ENCODE measurements at places on chromosomes 12 and 14.
A peak's percentile ranks its signal among the peaks of the same experiment; 100 is the strongest.

DNA sequence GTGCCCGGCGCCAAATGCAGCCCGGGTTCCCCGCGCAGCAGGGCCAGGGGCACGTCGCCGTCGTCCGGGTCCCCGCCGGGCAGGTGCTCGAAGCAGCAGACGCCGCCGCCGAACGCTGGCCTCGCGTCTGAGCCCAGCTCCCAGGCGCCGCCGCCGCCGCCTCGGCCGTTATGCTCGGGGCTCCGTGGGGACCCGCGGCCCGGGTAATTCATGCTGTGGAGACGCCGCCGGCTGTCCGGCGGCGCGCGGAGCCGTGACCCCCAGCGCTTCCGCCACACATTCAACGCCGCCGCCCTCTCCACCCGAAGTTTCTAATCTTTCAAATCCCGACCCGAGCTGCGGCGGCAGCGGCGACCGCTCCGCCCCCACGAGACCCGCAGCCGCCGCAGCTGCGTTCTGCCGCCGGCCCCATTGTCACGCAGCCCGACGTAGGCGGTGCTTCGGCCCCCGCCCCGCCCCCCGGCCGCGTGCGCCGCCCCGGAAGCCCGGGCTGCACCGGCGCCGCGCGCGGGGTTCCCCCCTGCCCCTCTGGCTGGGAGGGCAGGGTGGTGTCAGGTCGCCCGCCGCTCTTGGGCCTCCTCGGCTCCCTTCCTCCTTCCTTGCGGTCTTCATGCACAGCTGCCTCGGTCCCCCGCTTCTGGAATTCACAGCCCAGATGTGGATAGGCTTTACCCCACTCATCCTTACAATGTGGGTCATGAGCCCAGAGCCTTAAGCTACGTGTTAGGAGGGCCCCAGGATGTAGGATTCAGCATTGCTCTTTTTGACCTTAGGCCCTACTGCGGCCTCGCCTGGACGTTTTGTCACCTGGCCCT lies at the start of gene DDHD1:
TSS of gene DDHD1 (minus strand) at position 437 of the 815 bp plus-strand sequence. CDS start at position 212, 225 bp downstream.
- DNase-seq: peak; percentile 70

- DNase-seq: no peak
Measured at GRCh38 chr12:40309001-40309400, 84.2 kb downstream of the LRRK2 start.

- peak; percentile 20 for DNase-seq
Measured at GRCh38 chr14:96275177-96276112, 19.4 kb downstream of the BDKRB1 start.

DNA sequence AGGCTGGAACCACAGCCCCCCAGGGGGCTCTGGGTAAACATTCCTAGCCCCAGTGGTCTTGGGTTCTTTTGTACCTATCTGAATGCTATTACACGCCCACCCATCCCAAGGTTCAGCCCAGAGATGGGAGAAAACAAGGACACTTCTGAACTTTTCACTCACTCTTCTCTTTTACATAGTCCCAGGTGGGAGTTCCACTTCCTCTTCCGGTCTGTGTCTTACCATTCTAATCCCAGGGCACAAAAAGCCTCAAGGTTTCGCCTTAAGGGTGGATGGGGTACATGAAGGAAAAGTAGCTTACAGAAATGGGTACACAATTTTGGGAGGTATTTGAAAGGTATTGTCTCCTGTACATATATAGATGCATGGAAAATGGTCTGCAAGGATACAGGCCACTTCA lies 79.0 kb downstream of the TMEM30B start:
- no peak for DNase-seq

DNA sequence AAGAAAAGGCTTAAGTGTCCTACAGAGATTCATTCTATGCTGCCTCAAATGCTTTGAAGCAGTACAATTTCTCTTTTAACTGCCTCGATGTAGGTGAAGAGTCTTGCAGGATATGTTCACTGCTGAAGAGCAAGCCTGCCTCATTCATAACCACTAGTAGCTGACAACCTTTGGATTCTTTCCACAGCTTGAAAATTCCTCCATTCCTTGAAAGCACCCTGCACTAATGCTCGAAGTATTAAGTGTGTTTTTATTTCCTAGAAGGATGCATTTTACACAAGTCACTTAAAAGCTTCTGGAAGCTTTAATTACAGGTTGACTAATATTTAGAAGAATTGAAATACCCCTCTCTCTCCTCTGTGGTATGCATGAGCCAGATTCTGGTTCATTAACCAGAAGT lies 429.4 kb downstream of the DIO2 start:
- DNase-seq: no peak

GRCh38 chr12:4036671-4037271 lies 163.6 kb upstream of the PARP11 start:
- DNase-seq: no peak

DNA sequence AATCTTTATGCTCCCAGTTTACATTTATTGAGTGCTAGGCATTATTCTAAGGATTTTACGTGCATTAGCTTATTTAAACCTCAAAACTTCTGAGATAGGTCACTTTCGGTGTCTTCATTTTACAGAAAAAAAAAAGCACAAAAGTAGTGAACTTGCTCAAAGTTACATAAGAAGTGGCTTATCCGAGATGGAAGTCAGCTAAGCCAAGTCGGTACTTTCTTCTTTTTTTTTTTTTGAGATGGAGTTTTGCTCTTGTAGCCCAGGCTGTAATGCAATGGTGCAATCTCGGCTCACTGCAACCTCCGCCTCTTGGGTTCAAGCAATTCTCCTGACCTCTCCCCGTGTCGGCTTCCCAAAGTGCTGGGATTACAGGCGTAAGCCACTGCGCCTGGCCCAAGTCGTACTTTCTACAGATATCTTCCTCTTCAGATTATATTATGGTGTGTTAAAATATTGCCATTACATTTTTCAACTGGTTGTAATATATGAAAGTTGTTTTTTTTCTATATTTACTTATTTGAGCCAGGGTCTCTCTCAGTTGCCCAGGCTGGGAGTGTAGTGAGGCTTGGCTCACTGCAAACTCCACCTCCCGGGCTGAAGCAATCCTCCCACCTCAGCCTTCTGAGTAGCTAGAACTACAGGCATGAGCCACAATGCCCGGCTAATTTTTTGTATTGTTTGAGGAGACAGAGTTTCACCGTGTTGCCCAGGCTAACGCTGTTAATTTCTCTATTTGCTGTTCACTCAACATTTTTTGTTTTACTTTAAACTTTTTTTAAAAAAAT lies 8.9 kb downstream of the DPPA3 start:
- no peak for DNase-seq

DNA sequence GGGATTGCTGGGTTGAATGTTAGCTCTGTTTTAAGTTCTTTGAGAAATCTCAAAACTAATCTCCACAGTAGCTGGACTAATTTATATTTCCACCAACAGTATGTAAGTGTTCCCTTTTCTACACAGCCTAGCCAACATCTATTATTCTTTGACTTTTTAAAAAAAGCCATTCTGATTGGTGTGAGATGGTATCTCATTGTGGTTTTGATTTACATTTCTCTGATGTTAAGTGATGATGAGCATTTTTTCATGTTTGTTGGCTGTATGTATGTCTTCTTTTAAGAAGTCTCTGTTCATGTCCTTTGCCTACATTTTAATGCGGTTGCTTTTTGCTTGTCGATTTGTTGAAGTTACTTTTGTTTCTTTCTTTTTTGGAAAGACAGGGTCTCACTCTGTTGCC lies 301.1 kb upstream of the OR4E1 start:
- DNase-seq: no peak

DNA sequence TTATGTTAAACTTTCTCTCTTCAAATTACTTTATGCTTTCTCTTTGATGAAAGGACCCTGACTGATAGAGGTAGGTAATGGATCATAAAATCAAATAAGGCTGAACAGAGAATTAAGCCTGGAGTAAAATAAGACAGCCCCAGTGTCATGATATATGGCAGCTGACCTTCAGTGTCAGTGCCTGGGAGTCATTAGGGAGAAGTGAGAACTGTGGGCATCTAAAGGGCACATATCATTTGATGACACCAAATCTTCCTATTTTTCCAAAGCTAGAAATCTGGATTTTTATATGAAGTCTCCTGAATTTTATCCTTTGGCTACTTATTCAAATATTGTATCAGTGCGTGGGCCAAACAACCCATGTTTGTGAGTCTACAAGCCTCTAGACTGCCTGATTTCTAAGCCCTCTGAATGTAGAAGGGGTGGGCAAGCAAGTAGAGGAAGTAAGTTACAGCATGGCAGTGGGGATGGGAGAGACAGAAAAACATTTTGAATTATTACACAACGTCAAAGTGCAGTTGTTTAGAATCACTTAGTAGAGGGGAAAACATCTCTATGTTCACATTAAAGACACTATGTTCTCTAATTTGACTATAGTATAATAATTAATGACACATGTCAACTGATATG lies 10.0 kb downstream of the SLC39A9 start:
- DNase-seq: no peak

DNA sequence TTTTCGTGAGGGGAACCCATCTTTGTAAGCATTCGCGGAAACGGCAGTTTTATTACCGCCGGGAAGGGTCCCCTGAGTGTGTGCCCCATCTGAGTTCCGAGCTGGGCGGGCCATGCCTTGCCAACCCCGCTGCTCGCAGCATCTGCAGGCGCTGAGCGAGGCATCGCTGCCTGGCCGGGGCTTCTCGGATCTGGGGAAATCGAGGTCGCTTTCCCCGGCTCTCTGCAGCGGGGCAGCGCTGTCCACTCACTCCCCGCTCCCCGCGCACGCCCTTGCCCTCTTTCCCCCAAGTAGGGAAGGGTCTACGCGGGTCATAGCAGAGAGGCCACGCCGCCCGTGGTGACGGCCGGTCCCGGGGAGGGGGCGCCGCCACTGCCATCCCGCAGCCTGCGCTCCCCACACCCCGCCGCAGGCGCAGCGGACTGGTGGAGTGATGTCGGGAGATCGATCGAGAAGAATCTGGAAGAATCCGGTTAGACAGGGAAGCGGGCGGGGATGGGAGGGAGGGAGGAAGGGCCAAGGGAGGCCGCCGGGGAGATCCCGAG lies 507 bp upstream of the FKBP4 start:
- DNase-seq: no peak

- DNase-seq: no peak
Measured at GRCh38 chr12:110857528-110857927, 10.7 kb downstream of the CCDC63 start.

DNA sequence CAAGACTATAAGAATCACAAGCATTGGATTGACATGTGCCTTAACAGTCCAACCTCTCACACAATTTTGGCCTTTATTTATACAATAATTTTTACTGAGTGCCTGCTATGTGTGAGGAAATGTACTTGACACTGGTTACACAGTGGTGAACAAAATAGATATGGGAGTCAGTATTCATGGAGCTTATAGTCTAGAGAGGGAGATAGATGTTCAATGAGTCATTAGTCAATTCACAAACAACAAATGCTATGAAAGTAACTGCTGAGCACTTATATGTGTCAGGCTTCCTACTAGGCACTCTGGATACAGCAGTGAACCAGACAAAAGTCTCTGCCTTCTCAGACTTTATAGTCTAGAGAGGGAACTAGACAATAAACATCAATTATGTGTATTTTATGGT lies 3.7 kb downstream of the CFAP54 start:
- no peak for DNase-seq

- no peak for DNase-seq
Measured at GRCh38 chr12:43277651-43278540, 274.1 kb downstream of the ADAMTS20 start.

GRCh38 chr14:70257526-70257925 lies 68.8 kb upstream of the SLC8A3 start:
- DNase-seq: no peak

GRCh38 chr14:70114621-70115156 lies 74.1 kb downstream of the SLC8A3 start:
- DNase-seq: no peak

DNA sequence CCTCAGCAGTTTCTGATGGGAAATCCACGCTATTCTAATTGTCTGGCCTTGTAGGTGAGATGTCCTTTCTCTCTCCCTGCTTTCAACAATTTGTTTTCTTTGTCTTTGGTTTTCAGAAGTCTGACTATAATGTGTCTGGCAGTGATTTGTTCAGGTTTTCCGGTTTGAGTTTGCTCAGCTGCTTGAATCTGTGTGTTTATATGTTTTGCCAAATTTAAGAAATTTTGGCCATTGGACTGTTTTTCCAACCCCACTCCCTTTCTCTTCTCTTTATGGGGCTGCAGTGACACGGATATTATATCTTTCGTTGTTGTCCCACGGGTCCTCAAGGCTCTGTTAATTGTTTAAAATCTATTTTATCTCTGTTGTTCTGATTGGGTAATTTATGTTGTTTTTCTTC lies 105.0 kb downstream of the ADGRD1 start:
- DNase-seq: no peak

DNA sequence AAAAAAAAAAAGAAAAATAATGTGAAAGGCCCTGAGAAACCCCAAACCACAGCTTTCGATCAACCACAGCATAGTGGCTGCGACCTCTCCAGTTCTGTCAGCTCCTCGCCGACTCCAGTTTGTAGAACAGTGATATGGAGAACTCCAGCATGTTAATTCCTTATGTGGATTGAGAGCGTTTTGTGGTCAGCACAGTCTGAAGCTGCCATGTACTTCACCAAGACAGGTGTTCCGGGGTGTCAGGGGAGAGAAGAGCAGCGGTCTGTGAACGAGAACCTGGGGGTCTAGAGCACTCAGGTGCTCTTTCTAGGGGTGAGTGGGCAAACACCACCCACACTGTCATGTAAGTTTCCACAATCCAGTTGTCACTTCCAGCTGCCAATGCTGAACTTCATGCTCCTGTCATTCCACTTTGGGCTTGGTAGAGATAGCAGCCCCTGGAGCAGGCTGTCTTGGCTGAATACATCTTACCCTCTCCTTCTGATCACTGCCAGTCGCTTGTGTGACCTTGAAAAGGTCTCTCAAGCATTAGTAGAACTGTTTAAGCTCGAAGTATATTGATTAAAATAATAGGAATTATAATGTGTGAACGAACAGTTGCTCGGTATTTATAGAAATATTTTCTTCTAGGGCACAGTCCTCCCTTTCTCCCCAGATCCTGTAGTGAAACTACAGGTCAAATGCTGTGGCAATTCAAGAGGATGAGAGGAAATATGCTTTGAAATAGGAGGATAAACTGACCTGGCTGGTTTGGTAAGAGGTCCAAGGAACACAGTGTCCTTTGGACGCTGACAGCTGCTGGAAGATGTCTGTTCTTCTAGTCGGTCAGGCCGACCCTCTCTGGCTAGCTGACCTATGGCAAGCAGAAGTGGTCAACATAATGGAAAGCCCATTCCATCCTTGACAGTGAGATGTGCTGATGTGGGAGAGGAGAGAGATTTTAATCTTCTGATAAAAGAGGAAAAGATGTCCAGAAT lies 15.7 kb upstream of the MAX start:
- no peak for DNase-seq

DNA sequence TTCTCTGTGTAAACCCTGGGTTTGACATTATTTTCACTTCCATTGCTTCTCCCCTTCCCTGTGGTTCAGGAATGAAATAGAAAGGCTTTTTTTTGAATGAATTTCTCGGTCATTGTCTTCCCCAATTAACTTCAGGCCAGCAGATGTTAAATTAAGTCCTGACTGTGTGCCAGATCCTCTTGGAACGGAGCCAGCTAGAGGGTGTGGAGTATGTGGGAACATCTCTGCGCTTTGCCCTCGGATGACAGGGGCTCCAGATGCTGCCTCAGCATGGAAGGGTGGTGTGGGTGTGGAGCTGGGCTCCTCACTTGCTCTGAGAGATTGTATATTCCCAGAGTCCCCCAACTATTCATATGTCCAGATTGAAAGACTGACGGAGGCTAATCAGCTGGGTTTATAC lies 13.1 kb downstream of the KRT85 start:
- no peak for DNase-seq

- DNase-seq: no peak
Measured at GRCh38 chr14:75589931-75590330, 11.5 kb downstream of the FLVCR2 start.

Data from activated CD8-positive, alpha-beta memory T cell treated with anti-CD3 and anti-CD28 coated beads for 4 hours (primary cell).